NCI-H524 treated with DMSO at 0.1 percent for 48 hours (cell line): ENCODE measurements at places on chromosomes 7 and 10.

- DNase-seq, result no peak
Measured at GRCh38 chr7:159034394-159034793, 110.3 kb downstream of the VIPR2 start.

- no peak for DNase-seq
Measured at GRCh38 chr7:100949933-100950443, 654 bp downstream of the MUC3A start.

DNA sequence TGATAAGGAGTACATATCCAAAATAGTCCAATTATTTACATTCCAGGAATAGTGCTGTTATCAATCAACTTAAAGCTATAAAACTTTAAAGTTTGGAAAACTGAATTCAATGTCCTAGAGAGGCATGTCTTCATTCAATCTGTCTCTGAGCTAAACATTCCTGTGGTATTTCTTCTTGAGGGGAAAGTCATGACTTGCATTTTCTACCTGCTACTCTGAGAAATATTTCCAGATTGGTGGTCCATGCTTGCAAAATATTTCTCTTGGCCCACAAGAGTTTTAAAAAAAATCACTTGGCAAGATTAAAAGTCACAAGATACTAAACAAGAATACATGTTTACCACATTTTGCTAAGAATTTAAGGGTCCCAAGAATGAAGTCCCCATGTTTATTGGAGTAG, 63.6 kb upstream of the HGF start:
- DNase-seq, result no peak

DNA sequence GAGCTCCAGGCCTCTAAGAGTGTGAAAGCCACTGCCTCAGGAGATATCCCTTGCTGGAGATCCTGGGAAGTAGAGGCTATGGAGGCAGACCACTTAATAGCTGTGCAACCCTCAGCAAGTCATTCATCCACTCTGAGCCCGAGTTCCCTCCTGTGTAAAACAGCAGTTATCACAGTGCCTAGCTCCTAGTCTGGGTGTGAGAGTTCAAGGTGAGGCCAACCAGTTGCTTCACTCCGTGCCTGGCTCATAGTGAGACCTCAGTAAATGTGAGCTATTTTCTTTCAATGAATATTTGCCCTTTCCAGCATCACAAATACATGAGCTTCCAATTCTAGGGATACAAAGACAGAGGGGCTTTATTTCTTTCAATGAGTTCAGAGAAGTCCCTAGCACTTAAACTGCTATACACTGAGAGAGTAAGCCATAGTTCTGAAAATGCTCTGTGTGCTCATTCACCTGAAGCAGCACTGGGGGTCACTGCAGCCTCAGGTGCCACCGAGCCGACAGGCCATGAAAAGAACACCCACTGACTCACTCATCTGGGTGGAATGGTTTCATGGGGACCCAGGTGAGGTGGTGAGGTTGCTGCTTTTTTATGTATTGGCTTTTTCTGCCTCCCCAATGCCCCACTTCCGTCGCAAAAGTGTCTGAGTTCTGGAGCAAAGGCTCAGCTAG, 259.8 kb downstream of the KCNMA1 start:
- no peak for DNase-seq

- DNase-seq, result no peak
Measured at GRCh38 chr10:101031796-101032636, 982 bp downstream of the SFXN3 start.

DNA sequence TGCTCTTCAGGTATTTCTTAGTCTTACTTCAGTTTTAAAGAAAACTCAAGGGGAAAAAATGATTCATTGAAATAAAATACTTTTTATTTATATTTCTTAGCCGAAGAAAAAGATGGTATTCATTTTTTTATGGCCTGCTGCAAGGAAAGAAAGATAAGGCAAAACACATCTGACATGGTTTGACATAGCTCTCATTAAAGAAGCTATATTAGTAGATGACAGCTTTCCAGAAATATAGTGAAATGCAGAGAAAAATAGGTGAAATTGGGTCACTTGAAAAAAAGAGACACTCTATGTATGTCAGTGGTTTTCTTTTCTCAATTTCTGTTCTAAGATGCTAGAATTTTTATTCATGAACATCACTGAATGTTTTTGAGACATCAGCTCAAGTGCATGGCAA, 438.3 kb downstream of the PLXDC2 start:
- DNase-seq, result no peak

DNA sequence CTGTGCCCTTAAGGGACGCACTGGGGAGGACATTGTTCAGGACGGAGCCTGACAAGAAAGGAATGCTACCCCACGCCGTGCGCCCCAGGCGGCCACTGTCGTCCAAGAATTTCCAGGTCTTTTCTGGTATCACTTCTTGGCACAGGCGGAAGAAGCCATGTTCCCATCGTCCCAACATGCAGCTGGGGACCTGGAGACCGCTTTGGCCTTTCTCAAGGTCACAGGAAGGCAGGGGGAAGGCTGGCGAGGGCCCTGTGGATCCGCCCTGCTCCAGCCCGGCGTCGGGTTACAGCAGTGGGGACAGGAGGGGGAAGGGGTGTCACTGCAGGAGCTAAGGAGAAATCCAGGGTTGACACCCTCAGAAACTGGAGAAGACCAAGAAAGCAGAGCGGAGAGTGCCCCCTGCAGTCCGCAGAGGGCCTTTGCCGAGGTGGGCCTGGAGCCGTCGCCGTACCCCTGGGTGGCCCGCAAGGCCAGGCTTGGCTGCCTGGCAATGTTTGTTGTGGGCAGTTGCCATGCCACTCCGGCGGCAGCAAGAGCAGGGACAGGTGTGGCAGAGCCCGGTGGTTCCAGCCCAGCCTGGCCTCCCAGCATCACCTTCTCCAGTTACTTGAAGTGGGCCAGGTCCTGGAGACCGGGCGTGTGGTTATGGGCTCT, 104.1 kb downstream of the LHPP start:
- no peak for DNase-seq

GRCh38 chr10:47061776-47062175, 150.5 kb downstream of the PTPN20 start:
- DNase-seq, result no peak

DNA sequence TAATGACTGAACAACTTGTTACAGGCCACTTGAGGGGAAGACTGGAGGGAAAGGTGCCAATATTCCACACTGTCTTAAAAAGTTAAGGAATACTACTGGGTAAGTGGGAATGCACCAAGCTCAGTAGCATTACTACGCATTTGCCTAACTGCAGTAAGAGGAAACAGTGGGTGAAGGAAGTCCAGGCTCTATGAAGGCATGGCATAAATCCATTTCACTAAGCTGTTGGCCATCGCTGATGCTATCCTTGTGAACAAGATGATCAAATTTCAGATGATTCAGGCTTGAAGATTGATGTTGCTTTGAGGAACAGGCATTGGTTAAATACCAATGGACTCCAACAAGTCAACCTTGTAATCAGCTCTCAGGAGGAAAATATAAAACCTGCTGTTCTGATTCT, 44.2 kb upstream of the TES start:
- no peak for DNase-seq

GRCh38 chr7:75957021-75957736, 37.2 kb downstream of the TMEM120A start:
- no peak for DNase-seq

- no peak for DNase-seq
Measured at GRCh38 chr7:143299840-143300239, 11.7 kb downstream of the CASP2 start.

DNA sequence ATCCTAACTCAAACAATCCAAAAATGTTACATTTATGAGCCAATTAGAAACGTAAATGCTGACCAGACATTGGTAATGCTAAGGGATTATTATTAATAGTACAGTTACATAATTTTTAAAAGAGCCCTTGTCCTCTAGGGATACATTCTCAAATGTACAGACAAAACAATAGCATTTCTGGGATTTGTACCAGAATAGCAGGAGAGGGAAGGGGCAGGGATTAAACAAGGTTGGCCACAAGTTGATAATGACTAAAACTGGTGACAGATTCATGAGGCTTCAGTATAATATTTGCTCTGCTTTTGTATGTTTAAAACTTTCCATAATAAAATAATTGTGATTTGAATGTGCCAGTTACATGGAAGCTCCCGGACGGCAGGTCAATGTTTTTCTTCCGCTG, 27.0 kb downstream of the HSPA12A start:
- DNase-seq, result no peak

- no peak for DNase-seq
Measured at GRCh38 chr7:157596471-157596870, 259.7 kb downstream of the DNAJB6 start.
